T-helper 9 cell (primary cell): ENCODE measurements at places on chromosomes 2 and 18.

DNA sequence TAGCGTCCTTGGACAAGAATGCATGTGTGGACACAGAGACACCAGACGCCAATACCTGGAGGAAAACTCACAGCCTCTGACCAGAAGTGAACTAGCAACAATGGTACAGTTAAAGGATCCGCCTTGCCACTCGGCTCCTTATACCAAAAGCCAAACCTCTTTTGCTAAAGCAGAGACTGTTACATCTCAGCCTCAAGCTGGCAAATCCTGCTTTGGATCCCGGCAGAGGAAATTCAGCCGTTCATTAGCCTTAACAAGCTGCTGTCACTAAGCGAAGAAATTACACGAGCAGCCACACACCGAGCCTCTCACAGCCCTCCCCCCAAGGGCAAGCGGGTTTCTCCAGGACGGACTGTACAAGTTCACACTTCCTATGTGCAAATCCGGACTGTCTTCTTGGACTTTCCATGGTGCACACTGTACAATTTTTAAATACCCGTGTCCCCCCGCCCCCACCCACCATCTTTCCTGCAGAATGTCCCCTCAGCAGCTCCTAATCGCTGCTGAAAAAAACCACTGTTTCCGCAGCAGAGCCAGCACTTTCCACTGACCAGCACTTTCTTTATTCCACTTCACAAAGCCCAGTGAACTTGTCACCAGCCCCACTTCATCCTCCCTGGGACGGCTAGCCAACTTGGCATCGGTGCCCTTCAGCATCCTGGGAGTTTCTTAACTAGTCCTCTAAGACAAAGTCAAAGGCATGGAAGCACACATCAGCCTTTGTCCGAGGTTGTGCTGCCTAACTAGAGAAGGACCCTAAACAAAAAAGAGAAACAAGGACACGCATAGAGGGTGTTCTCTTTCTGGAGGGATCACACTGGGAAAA, 1.5 kb downstream of the KLF7 start:
- DNase-seq: no peak

GRCh38 chr2:231929961-231930592, 3.9 kb upstream of the NPPC start:
- DNase-seq: no peak

GRCh38 chr2:168311261-168311910, 64.0 kb upstream of the STK39 start:
- no peak for DNase-seq

- DNase-seq: no peak
Observed at GRCh38 chr2:144014103-144014502, 505.8 kb downstream of the ZEB2 start.

DNA sequence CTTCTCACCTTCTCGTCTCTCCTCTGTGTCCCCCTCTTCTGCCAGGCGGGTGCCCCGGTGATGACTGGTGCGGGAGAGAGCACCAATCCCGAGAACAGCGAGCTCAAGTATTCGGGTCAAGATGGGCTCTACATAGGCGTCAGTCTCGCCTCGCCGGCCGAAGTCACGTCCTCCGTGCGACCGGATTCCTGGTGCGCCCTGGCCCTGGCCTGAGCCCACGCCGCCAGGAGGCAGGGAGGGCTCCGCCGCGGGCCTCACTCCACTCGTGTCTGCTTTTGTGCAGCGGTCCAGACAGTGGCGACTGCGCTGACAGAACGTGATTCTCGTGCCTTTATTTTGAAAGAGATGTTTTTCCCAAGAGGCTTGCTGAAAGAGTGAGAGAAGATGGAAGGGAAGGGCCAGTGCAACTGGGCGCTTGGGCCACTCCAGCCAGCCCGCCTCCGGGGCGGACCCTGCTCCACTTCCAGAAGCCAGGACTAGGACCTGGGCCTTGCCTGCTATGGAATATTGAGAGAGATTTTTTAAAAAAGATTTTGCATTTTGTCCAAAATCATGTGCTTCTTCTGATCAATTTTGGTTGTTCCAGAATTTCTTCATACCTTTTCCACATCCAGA, 31.3 kb downstream of the GATA6 start:
- no peak for DNase-seq

DNA sequence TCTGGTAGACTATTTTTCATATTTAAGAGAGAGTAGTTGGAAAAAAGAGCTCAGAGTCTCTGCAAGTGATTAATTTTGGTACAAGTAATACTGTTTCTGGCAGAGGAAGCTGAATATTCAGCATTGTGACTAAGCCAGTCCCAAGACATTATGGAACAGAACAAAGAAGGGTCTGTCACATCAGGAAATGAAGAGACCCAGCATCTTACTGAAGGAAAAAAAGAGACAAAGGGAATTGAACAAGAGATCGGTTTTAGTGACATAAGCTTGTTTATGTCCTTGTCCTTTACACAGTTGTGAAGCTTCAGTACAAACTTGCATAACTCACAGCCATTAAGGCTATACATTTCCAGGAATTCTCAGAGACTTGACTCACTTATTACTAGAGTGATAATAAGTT, 568.5 kb upstream of the SLC8A1 start:
- no peak for DNase-seq

DNA sequence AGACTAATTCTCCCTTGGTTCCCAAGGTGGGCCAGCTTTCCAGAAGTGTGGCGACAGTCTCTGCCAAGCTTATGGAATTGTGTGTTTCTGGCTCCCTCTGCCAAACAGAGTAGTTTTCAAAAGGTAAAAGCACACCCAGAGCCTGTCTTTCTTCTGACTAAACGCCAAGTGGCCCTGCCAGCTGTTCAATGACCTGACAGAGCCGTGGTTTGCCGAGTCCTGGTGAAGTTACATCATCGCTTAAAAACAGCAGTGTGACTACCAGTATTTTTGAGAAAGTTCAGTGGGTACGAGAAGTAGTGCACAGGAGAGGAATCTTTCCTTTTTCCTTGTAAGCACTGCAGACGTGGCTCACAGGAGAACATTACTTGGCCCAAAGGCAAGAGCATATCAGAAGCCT, 1.9 kb downstream of the PER2 start:
- no peak for DNase-seq

- DNase-seq: no peak
Observed at GRCh38 chr2:112962308-112963175, 15.3 kb upstream of the IL36G start.

GRCh38 chr2:218360453-218360852, 3.8 kb downstream of the CATIP start:
- DNase-seq: no peak

DNA sequence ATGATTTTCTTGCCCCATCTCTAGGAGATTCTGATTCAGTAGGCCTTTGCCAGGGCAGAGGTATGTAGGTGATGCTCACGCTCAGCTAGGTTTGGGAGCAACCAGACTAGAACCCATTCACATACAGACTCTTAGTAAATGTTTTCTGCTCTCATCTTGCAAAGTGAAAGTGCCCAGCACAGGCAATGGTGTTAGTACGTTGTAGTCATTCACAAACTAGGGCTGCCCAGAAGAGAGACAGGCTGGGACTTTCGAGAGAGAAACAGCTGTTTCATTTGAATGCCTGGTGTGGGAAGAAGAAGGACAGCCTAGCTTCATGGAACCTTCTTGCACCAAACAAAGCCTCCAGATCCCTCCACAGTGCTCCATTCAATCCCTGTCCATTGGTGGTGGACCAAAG, 19.4 kb downstream of the DDX18 start:
- no peak for DNase-seq

DNA sequence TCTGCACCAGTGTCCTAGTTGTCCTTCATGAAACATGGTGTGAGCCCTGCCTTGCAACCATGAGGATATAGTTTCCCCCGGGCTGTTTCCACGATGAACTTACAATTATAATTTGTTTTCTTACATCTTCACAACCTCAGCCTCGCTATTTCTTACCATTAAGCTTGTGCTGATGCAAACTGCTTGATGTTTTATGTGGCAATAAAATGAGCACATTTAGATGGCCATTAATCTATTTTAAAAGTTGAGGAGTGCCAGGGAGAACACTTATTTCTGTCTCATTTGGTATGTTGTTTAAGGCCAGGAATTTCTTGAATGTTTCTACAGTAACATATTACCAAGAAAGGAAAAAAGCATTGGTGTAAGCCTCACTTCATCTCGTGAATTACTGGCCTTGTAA, 214.5 kb upstream of the SLC8A1 start:
- no peak for DNase-seq

GRCh38 chr2:54928719-54929118, 121.5 kb downstream of the RTN4 start:
- no peak for DNase-seq

DNA sequence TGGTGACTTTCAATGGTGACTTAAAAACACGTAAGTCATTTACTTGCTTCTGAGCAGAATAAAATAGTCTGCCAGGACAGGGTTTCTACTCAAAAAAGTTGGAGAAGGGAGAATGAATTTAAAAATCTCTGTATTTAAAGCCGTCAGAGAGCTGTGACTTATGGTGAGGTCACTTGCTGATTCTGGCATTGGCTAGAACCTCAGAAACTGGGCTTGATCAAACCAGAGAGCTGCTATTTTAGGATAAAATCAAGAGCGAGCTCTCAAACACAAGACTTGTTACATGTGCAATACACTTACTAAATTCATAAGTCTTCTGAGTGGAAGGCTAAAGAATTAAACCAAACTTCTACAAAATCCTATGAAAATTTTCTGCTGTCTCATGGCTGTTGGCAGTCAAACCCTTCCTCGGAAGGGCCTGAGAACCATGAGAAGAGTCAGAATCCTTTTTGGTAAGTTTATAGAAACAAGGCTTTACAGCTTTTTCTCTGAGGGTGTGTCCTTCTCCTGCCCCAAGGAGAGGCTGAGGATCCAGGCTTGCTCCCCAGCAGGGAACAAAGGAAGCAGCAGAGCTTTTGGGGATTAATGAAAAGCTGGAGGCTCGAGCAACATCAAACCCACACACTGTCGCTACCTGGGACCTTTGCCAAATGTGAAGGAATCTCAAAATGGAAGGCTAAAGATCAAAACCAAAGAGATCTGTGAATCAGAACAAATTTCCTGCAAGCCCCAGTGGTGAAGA, 816.4 kb downstream of the SOCS6 start:
- no peak for DNase-seq
